Activated CD8-positive, alpha-beta memory T cell treated with anti-CD3 and anti-CD28 coated beads for 24 hours (primary cell): ENCODE measurements at places on chromosomes 4 and X.
A peak's percentile ranks its signal among the peaks of the same experiment; 100 is the strongest.

DNA sequence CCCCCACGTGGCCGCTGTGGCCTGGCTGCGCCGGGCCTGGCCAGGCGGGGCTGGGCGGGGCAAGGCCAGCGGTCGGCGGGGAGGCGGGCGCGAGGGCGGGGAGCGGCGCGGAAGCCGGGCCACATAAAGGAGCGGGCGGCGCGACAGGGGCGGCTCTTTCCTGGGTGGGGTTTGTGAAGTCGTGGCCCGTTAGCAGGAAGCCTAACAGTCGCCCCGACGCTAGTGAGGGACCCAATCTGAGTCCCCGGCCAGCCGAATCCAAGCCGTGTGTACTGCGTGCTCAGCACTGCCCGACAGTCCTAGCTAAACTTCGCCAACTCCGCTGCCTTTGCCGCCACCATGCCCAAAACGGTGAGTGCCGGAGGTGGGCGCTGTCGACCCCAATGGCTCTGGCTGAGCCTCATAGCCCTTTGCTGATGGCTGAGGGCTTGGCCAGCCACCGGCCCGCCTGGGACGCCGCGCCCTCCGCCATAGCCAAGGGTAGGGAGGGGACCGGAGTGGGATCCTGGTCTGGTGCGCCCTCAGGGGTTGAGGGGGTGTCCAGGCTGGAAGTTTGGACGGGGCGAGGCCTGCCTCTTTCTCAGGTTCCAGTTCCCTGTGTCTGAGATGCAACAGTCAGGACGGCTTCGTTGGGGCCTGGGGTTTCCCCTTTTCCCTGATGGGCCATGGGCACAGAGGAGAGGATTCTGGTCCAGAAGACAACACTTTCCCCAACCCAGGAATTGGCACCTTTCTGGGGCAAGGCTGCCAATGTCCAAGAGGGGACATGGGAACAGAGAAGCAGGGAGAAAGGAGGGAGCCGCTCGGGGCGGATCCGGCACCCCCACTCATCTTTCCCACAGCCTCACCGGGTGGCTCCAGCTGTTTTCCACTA, at the start of gene MSN:
TSS of gene MSN (plus strand) at position 152 of the 874 bp plus-strand sequence. CDS start at position 340, 188 bp downstream.
- DNase-seq = peak; percentile 89

- no peak for DNase-seq
Measured at GRCh38 chrX:104392350-104392749, 137.6 kb upstream of the ESX1 start.

DNA sequence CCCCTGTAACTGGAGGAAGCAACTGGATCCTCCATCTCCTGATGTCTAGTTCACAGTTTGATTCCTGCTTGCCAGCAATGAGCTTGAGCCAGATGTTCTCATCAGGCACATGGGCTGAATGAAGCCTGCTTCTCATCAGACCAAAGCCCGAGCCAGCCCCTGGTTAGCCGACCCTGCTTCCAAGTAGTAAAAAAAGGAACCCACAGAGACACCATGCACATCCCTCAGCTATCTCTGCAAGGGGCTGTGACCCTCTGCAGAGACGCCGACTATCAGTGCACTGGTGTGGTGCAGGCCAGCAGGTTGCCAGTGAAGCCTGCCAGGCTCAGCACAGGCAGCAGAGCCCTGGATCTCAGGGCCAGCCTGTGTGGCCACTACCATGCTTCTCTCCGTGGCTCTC, 2.8 kb downstream of the DCTD start:
- no peak for DNase-seq

GRCh38 chr4:142307857-142308256, 538.2 kb downstream of the INPP4B start:
- no peak for DNase-seq

DNA sequence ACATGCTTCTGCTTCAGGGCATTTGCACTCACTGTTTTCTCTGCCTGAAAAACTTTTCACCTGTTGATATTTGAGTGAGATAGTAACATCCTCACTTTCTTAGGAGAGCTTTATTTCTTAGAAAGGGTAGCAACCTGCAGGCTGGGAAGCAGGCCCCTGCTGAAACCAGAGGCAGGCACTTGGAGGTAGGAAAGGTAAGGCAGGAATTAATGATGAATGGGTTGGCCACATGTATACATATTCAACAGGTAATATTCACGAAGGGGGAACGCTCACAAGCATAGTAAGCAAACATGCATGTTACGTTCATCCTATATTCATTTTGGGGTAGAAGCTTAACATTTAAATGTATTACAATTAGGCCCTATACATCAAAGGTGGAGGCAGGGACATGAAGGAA, 3.1 kb downstream of the SPATA18 start:
- no peak for DNase-seq

DNA sequence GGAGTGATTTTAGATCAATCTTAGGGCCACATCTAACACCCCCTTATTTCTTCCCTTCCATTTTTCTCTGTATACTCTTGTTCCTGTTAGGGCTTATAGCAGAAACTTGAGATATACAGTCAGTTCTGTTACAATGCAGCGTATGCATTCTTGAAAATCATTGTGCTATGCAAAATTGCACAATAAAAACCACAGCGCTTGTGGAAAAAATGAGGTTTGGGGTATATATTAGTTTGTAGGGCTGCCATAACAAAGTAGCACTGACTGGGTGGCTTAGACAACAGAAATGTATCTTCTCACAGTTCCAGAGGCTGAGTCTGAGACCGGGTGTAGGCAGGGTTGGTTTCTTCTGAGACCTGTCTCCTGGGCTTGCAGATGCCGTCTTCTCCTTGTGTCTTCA, 59.0 kb downstream of the WWC2 start:
- no peak for DNase-seq

- DNase-seq = no peak
Measured at GRCh38 chr4:41963105-41963504, 18.5 kb upstream of the DCAF4L1 start.

- DNase-seq = no peak
Measured at GRCh38 chrX:107730991-107731766, 44.4 kb downstream of the TSC22D3 start.

- DNase-seq = no peak
Measured at GRCh38 chrX:110183314-110183713, 134.6 kb downstream of the AMMECR1 start.

- DNase-seq = no peak
Measured at GRCh38 chr4:138868562-138868961, 147.0 kb upstream of the NOCT start.
